NCI-H524 treated with DMSO at 0.1 percent for 48 hours (cell line): ENCODE measurements at places on chromosomes 1 and 21.

GRCh38 chr1:11525151-11525505, 46.2 kb downstream of the DISP3 start:
- no peak for DNase-seq

DNA sequence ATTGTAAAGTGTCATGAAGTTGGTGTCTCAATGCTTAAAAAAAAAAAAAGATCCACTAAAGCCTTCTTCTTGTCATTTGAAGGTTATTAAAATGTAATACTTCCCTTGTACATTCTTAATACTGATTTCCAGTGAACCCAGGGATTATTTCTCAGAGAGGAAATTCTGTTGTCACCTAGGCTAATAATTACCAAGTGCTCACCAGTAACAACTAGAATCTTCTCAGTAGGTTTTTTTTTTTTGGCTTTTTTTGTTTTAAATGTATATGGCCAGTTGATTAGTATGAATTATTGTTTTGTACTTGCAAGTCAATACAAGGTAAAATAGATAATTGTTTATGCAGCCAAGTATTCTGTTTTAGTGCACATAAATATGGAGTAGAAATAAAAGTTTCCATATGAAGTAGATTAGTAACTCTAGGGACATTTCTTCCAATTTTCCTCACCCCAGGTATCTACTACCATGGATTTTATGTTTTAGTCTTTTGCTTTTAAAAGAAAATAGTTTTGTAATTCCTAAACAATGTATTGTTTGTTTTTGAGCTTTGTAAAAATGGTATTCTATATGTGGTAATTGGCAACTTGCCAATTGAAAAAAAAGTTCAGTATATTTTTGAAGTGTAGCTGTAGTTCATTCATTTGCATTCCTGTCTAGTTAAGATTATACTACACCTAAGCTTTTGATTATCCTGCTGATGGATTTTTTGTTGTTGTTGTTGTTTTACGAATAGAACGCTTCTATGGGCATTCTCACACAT, 21.9 kb downstream of the LAMC1 start:
- no peak for DNase-seq

DNA sequence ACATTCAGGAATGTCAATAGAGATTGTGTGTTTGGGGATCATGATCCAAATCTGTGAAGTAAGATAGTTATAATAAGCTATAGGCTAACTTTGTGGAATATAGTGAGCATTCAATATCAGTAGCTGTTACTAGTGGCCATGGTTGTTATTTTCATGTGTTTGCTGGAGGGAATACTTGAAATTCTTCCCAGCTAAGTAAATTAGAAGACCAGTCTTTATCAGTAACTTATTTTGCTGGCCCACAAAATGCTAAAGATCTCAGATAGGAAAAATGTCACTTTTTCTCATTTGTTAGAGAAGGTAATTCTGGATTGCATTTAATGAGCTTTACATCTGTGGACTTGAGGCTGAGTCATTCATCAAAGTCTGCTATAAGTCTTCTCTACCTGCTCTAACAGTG, 156.1 kb upstream of the LRRC7 start:
- DNase-seq, result no peak

- DNase-seq, result no peak
Observed at GRCh38 chr1:247077876-247078257, 744 bp downstream of the ZNF670 start.

DNA sequence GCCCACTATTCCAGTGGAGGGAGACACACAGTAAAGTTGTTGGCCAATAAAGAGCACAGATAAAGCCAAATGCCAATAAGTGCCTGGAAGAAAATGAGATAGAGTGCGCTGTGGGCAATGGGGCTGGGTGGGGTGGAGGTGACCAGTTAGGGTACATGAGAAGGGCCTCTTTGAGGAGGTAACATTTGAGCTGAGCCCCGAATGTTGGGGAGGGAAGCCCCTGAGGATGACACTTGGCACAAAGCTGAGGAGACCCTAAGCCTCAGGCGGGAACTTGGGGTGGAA, 979 bp downstream of the S100A9 start:
- no peak for DNase-seq

- no peak for DNase-seq
Observed at GRCh38 chr1:200291106-200291505, 118.7 kb downstream of the ZNF281 start.

DNA sequence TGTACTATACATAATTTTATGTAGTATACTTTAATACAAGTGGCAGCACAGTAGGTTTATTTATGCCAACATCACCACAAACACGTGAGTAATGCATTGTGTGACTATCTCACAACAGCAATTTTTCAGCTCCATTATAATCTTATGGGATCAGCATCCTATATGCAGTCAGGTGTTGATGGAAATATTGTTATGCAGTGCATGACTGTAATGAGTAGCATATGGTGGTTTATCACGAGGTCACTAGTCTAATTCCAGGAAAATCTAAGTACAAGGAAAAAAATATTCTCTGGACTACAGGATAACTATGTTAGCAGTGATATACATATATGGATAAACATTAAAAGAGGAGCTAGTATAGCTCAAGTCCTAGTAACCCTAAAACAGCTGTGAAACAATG, 69.0 kb downstream of the ATP1B1 start:
- no peak for DNase-seq

- DNase-seq, result no peak
Observed at GRCh38 chr1:4586611-4587160, 67.7 kb upstream of the AJAP1 start.

DNA sequence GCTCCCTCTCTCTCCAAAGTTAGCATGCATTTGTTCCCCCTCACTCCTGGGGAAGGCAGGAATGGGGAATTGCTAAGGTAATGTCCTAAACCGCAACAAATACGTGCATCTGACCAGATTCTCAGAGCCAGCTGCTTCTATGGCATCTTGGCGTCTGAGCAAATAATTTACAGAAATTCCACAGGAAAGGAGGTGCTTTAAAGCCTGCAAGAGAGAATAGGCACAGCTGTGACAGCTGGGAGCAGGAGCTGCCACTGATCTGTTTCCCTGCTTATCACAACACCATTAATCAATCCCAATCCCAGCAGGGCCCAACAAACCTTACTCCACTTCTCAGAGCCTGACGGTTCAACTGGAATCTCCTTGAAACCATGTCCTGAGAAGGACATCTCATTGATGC, 83.5 kb upstream of the ZNF281 start:
- no peak for DNase-seq

GRCh38 chr1:179313004-179313403, 19.4 kb downstream of the SOAT1 start:
- DNase-seq, result no peak

GRCh38 chr21:16426936-16427335, 697.2 kb downstream of the USP25 start:
- no peak for DNase-seq

GRCh38 chr1:196546272-196547111, 61.7 kb downstream of the KCNT2 start:
- DNase-seq, result peak; percentile 74

- DNase-seq, result no peak
Observed at GRCh38 chr1:228168563-228169270, 3.1 kb downstream of the IBA57 start.

- DNase-seq, result no peak
Observed at GRCh38 chr1:183693521-183693920, 40.4 kb upstream of the APOBEC4 start.

- no peak for DNase-seq
Observed at GRCh38 chr1:171220581-171221054, 27.7 kb upstream of the FMO1 start.

DNA sequence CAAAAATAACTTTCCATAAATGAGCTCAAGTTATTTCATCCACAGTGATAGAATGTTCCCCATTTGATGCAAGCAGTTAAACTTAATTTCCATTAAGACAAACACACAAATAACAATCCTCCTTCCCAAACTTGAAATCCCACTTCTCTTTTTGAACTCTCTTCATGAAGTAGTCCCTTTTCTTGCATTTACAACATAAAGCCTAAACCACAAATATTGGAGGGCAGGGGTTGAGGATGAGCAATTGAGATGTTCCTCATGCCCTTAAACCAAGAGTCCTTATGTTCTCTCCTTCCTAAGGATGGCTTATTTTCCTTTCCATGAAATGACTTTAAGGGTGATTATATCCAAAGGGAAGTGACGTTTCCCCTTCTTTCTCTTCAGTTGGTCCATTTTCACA, 228.8 kb downstream of the DISC1 start:
- DNase-seq, result no peak

GRCh38 chr1:1137256-1138045, 21.6 kb upstream of the C1orf159 start:
- DNase-seq, result no peak

DNA sequence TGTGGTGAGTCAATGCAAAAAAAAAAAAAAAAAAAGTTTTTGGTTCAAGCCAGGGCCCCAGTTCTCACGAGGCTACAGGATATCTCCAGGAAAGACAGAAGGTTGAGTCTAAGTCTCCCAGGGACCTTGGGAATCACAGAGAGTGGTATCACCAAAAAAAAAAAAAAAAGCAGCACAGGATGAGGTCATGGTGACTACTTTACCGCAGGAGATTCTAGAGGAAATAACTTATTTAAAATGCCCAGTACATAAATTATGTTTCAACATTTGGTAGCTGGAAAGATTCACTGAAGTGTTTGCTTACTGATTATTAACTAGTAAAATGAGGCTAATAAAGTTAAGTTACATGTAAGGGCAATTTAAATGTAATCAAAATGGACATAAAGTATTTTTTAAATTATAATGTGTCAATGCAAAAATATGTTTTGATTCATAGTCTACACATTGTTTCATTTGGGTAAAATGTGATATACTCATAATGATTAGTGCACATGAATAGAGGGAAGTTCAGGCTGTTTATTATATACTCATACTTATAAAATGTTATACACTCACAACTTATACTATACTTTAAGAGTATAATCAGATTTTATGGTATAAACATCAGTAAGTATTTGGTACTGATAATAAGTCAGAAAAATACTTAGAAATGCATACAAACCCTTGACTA, 84.1 kb downstream of the PLPPR5 start:
- no peak for DNase-seq

- DNase-seq, result no peak
Observed at GRCh38 chr1:159830722-159831121, 4.0 kb downstream of the SLAMF8 start.

DNA sequence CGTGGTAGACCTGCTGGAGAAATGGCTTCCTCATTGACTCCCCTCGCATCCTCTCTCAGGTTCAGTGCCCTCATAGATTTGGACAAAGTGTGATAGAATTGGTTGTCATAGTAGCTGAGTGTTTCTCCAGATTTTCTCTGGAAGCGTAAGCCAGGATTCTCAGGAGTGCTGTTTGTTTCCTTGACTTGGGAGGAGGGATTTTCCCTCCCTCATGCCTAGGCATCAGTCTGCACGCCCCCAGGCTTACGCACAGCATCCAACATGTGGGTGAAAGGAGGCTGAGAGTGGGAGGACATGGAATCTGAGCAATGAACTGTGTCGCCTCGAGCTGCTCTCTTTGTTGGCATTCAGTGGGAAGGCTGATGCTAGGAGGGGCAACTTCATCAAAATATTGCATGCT, 503.5 kb downstream of the LTN1 start:
- no peak for DNase-seq

DNA sequence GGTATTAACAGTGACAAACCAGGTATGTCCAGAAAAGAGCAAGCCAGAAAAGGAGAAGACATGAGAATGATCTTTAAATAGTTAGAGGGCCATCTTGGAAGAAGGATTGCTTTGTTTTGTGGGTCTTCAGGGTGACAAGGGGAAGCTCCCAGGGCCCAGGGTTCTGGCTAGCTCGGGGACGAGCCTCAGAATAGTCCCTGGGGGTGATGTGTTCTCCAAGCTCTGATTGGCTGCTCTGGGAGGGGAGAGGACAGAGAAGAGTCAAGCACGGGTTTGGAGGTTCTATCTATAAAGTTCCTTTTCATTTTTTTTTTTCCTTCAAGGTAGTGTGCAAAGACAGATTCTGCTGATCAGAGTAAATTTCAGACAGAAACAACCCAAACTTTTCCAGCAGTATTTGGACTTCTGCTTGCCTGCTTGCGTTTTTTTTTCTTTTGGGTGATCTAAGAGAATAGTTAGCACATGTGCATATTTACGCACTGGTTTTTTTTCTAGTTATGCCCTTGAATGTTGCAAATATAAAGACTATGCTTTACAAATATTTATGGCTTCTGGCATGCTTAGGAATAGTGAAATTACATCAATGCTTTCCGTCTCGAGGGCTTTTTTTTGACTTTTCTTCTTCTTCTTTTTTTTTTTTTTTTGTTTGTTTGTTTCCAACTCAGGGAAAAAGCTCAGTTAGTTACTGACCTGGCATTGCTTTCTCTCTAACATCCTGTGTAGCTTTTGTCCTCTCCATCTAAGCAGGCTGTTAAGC, 59.7 kb downstream of the ROR1 start:
- no peak for DNase-seq

DNA sequence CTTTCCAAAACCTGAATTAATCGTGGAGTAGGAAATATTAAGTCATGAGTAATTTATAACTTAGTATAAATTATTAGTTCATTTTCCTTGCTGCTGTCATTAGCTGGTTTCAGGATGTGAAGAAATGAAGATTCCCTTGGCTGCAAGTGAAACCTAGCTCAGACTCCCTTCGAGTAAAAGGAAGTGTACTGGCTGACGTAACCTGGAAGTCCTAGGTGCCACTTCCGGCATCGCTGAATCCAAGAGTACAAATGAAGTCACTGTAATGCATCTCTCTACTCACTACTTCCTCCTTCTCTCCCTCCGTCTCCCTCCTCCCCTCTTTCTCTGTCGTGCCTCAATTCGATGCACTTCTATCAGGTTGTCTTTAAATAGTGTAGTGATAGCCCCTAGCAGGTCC, 28.8 kb downstream of the ZP4 start:
- no peak for DNase-seq

DNA sequence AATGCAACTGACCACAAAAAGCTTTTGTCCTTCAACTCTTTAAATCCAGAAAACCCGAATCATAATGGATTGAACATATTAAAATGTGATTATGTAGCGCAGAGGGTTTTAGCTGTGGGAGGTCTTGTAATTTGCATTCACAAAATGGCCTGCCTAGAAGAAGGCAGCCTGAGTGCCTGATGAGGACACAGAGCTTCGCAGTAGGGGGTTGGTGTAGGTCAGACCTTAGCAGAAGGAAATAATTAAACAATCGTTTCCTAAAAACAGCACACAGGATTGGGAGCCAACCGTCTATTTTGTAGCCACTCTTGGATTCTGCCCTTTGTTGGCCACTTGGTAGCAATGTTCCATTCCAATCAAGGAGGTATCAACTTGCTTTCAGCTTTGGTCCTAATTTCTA, 195.7 kb upstream of the KIAA0040 start:
- no peak for DNase-seq

DNA sequence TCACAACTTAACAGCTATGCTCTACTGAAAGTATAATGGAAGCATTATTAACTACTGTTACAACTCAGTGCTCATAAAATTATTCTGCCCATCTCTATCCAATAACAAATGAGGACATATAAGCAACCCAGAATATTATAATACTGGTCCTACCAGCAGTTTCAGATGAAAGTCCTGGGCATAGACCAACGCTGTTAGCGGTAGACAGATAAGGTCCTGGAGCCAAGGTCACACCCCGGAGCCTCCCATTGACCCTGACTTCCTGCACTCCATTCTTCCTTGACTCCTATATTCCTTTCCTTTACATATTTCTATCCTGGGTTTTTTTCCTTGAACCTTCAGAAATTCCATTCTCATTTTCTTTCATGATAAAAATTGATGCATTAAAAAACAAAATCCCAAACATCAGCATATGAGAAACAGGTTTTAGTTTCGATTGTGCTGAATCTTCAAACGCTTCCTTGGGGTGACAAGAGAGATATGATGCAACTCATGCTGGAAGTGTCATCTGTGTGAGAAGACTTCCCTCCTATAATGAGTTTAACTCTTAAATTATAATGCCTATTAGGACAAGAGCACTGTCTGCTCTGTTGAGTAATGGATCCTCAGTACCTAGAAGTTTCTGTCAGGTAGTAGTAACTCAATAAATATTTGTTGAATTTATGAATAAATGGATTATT, 831.1 kb downstream of the LRRIQ3 start:
- DNase-seq, result no peak
